ENCODE measurements at places on chromosomes 12 and 14.
A peak's percentile ranks its signal among the peaks of the same experiment; 100 is the strongest.

DNA sequence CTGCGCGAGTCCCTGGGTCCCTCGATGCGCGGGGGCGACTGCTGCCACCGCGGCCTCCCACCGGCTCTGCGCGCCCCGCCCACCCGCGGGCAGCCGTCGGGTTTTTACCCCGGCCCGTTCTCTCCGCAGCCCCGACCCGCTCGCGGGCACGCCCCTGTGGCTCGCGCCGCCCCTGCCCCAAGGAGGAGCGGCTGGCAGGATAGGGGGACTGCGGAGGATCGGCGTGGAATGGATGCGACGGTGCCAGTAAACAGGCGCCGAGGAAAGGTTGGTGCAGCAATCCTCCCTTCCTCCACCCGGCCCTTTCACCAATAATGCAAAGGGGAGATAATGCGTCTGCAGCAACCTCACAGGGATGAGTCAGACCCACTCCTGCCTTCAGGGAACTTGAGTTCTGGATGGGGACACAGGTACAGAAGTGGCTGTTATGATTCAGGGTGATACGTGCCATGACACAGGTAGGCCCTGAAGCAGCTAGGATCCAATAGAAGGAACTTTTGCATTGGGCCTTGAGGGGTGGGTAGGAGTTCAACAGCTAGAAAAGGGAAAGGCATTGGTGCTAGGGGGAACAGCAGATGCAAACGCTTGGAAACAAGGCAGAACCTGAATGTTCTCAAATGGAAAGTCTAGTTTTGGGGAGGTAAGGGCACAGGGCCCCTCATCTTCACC lies 554 bp upstream of the DEGS2 start:
- DNase-seq: no peak

DNA sequence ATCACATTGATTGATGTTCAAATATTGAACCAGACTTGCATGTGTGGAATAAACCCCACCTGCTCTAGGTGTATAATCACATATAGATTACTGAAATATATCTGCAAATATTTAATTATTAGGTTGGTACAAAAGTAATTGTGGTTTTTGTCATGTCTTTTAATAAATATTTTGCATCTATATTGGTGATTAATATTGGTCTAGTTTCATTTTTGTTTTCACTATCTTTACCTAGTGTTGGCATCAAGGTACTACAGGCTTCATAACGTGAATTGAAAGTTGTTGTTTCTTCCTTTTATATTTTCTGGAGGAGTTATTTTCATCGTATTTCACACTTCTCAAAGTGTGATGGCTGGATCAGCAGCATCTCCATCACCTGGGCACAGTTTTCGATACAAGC lies 740.0 kb upstream of the TMEM132C start:
- no peak for DNase-seq

DNA sequence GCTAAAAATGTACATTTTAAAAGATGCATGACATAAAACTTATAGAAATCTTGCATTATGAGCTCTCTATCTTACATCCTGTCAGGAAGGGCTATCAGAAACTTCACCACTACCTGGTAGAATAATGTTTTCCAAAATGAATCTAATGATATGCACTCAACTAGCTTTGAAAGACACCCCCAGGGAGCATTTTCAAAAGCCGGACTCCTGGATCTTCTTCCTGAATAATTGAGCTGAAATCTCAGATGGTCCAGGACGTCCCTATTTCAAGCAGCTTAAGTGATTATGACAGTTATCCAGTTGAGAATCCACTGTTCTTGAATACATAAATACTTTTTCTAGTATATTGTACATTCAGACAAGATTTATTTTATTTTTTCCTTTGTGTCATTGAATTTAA lies 200.6 kb upstream of the MGAT4C start:
- no peak for DNase-seq

DNA sequence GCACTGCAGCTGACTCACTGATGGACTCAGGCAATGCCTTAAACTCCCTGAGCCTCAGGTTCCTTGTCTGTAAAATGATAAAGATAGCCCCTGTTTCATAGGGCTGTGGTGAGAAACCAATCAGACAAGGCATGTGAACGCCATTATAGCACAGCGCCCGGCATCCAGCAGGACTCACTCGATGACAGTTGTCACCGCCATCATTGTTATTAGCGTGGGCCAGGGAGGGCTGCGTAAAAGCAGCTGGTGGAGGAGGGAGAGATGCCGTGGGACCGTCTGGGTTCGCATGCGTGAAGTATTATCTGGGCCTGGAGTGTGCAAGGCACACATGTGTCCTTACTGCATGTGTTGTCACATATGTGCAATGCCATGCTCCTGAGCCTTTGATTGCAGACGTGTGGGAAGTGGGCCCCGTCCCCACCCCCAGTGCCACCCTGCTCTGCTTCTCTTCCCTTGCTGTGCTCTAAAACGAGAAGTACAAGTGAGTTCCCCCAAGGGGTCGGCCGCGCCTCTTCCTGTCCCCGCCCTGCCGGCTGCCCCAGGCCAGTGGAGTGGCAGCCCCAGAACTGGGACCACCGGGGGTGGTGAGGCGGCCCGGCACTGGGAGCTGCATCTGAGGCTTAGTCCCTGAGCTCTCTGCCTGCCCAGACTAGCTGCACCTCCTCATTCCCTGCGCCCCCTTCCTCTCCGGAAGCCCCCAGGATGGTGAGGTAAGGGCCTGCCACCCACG lies at the start of gene PTPN6:
PTPN6 (plus strand) TSS at position 546 of the 730 bp plus-strand sequence; CDS start at position 703, 157 bp downstream.
- DNase-seq: no peak

GRCh38 chr14:71399057-71399487 lies 491.8 kb downstream of the PCNX1 start:
- no peak for DNase-seq

DNA sequence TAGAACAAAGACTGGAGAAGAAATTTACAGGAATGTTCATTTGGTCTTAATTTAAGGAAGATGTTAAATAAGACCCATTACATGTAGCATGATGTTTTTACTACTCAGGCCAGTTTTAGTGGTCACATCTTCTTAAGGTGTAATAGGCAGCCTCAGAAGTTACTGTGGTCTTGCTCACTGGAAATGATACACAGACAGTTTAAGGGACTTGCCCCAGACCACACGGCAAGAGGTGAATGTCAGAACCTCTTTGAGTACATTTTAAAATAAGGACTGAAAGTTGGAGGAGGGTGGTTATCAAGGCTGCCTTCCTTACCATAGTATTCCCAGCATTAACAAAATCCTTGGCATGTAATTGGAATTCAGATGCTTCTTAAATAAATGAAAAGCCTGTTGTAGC lies 37.9 kb downstream of the LRRK2 start:
- DNase-seq: no peak

- DNase-seq: no peak
These were observed 1.4 kb downstream of the GNS start for GRCh38 chr12:64757771-64758170.

- no peak for DNase-seq
These were observed 95.3 kb downstream of the FGD4 start for GRCh38 chr12:32494656-32495055.

DNA sequence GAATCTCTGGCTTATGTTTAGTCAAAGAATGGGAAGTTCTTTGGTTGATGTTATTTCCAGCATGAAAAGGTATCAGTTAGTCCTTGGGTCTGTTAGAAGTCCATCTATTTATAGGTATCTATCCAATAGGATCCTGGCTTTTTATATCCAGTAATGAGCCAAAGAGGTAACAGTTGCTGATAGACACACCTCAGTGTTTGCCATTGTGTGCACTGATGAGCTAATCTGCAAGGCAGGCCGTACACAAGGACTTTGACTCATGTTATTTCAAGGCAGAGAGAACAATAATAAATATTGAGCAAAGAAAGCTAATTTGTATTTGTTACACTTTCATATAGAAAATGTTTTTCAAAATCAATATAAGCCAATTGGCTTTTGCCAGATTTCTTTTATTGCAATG lies 56.4 kb downstream of the GLT1D1 start:
- DNase-seq: no peak

DNA sequence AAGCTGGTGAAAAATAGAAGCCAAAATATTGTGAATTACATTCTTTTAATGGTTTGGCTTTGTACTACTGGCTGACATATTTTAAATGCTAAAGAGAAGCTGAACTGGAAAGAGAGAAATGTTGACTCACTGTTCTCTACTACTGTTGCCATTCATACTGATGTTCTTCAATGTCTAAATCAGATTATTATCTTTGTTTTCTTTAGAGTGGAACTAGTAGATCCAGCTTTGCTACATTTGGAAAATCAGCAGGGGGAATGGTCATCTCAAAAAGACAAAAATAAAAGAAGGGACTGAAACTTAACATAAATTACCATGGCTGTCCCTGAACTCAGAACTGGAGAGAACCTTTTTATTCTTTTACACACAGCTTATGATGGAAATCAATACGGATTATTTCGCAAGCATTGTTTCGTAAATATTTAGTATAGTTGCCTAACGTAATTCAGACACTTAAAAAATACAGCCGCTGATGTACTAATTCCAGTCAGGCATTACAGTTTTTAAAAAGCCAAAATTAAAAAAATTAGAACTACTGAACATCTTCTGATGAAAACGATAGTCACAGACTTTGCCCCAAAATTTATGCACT lies 76.3 kb upstream of the OTX2 start:
- DNase-seq: no peak

DNA sequence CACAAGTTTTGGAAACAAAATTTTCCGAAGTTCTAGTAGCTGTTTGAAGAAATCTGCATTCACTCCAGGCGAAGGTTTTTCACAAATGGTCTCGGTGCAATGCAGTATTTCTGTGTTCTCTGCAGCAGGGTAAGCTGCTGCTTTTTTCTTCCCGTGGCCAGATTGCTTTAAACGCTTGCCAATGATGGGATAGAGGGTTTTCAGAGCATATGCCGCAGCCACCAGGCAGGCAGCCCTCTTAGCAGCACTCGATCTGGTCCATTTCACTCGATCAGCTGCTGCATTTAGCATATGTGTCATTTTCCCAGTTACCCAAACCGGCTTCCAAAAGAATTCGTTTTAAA lies 315 bp downstream of the ABCD2 start:
- no peak for DNase-seq

DNA sequence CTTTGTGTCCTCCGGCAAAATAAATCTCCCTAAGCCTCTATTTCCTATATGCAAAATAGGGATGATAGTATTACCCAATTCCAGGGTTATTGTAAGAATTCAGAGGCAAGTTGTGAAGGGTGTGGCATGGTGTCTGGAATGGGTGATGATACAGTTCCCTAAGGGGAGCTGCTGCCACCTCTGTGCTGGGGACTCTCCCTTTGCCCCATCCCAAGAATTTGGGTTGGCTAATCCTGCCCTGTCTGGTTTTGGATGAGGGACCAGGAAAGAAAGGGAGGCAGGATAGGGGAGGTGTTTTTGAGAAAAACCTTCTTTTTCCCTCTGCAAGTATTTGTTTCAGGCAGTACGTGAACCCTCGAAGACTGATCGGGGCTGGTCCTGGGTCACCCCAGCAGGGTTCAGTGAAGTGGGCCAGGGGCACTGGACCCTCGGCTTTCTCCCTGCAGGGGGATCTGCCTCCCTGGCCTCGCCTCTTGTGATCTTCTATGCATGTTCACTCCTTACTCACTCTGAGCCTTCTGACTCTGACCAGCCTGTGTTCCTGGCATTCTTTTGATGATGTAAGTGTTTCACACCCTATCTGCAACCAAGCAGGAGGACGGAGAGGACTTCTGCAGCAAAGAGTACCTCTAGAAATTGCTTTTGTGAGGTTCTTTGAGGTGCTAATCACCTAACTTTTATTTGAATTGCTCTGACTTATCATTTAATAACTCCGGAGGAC lies 60.8 kb downstream of the RASSF3 start:
- no peak for DNase-seq

DNA sequence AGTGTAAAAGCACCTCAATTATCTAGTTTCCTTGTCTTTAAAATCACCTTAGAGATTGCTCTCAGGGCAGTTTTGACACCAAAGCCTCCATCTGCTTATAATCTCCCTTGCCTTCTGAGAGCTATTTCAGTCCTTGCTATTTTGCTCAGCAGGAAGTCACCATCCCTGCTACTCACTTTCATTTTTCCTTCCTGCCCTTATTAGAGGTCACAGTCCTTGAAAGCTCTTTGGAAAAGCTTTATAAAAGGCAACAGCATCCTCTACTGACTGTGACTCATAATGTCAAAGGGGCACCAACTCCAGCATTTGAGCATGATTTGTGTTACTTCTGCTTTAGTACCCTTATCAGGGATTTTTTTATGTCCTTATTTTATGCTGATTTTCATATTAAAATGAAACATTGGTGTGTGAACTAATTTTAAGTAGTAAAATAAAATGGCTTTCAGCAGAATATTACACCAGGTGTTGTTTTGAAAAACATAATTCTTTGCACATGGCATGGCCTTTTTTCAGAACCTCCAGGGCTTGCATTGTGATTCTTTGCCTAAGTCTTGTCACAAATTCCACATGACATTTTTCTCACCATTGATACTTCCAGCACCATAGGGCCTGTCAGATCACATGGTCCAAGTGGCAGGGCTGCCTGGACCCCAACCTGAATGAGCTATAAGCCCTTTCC lies 213.0 kb downstream of the ADAMTS20 start:
- peak; percentile 20 for DNase-seq

DNA sequence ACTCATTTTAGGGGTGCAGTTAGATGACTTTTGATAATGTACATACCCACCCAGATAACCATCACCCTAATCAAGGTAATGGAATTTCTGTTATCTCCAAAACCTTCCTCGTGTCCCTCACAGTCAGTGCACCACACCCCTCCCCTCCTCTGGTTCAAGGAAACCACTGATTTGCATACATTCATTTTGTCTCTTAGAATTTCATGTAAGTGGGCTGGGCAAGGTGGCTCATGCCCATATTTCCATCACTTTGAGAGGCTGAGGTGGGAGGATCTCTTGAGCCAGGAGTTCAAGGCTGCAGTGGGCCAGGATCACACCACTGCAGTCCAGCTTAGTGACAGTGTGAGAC lies 15.7 kb downstream of the ADIPOR2 start:
- DNase-seq: no peak

DNA sequence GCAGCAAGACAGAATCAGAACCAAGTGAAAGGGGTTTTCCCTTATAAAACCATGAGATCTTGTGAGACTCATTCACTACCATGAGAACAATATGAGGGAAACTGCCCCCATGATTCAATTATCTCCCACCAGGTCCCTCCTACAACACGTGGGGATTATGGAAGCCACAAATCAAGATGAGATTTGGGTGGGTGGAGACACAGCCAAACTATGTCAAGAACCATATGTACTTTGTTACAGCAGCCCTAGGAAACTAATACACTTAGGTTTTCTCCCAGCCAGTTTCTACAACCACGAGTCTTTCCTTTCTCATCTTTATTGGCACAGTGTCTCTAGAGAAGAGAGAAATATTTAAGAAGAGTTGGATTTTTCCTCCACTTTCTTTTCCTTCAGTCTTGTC lies 72.6 kb downstream of the BTG1 start:
- DNase-seq: no peak

GRCh38 chr12:96495155-96495554 lies 5.8 kb downstream of the CFAP54 start:
- DNase-seq: no peak

- no peak for DNase-seq
These were observed 45.0 kb downstream of the GPR65 start for GRCh38 chr14:88049936-88050335.

GRCh38 chr12:26493656-26494055 lies 298.3 kb downstream of the SSPN start:
- no peak for DNase-seq

DNA sequence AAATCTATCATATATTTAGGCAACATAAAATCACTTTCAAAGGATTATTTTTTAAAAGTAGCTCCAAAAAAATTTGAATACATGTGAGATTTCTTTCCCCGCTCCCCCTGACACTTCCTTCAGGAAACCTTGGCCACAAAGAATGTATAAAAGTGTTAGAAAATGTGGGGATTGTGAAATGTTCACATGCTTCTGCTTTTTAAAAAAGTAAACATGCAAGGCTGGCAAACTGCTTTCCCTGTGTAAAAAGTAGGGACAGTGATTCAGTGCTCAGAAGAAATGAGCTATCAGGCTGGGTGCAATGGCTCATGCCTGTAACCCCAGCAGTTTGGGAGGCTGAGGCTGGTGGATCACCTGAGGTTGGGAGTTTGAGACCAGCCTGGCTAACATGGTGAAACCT lies 26.6 kb downstream of the MBIP start:
- peak; percentile 7 for DNase-seq

Data from globus pallidus (tissue), 1 donor.